CD4-positive, alpha-beta T cell treated with Interleukin-1 beta for 1 hour (primary cell): ENCODE measurements at places on chromosomes 1 and 21.
A peak's percentile ranks its signal among the peaks of the same experiment; 100 is the strongest.

DNA sequence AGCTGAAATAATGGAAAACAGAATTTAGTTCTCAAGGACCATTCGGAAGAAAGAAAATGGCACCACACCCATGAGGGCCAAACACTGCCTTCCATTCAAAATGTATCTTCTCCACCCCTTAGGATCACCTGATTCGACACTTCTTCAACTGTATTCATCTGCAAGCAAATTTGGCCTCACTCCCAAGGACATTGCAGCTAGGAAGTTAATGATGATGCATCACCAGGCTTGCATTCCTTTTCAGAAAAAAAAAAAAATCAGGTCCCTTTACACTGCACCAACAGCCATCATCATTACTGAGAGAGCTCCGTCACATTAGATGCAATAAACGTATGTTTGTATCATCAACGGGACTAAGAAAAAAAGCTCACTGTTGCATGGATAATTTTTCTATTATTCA lies 368.3 kb downstream of the PCP4 start:
- DNase-seq: no peak

GRCh38 chr1:25504706-25505595 lies 38.5 kb upstream of the LDLRAP1 start:
- DNase-seq: no peak

DNA sequence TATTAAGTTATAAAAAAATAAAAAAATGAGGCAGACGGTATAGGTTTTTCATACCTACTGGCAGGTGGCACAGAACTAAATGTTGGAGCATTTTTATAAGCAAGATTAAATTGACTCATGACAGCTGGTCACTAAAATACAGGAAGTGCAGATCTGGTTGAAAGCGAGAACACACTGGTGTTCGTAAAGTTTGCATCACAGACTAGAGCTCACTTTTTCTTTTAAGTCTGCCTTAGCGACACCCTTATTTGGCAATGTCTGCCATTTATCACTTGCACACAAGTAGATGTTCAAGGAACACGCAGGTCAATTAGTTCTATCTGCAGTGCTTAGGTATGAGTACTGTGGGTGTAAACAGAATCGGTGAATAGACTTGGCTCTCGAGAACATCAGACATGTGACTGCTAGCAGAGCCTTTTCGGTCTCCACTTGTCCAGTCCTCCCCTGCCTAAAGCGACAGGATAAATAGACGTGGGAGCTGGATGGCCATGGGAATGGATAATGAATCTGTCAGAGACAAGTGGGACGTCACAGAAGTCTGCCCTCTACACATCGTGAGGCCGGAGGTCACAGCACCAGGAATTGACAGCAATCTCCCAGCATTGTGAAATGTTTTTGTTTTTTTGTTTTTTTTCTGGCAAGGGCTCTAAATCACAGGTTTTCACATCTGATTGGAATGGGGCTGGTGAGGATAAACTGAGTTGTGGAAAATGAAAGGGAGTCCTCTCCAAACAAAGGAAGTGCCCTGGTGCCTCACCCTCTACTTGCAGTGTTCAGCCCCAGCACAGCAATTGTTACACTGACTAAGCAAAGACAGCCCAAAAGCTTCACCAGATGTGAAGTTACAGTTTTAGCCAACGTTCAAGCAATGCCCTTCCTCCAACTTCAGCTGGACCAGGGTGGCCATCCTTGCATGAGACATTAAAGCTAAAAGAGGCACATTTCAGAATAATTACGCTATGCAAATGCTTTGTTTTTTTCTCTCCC lies 248.9 kb downstream of the NTNG1 start:
- no peak for DNase-seq

- no peak for DNase-seq
Measured at GRCh38 chr1:232634096-232634495, 4.2 kb upstream of the SIPA1L2 start.

DNA sequence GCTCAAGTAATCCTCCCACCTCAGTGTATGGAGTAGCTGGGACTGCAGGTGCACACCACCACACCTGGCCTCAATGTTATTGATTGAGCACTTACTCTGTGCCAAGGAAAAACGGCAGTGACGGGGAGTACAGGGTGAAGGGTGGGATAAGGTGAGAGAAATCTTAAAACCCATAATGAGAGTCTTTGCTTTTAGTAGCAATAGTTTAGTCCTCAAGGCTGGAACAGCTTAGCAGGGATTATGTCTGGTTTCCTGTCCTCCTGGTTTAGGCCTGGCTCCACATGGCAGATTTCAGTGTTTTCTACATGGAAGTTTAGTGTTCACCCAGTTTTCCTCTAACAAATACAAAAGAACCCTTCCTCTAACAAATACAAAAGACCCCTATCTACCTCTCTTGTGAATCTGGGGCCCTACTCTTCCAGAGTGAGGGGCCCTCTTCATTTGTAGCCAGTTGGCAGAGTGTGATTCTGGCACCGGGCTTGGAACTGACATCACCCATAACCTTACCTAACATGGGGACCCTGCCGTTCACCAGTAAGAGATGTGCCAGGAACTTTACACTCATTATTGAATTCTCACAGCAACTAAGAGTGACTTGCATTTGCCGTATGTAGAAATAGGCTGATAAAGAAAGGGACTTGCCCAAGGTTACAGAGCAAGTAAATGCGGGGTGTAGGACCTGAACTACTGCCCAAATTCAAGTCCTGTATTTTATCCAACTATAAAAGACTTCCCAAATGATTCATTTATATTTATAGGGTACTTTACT lies 6.9 kb downstream of the ZNF691 start:
- no peak for DNase-seq

- no peak for DNase-seq
Measured at GRCh38 chr1:239432255-239432654, 45.9 kb downstream of the CHRM3 start.

DNA sequence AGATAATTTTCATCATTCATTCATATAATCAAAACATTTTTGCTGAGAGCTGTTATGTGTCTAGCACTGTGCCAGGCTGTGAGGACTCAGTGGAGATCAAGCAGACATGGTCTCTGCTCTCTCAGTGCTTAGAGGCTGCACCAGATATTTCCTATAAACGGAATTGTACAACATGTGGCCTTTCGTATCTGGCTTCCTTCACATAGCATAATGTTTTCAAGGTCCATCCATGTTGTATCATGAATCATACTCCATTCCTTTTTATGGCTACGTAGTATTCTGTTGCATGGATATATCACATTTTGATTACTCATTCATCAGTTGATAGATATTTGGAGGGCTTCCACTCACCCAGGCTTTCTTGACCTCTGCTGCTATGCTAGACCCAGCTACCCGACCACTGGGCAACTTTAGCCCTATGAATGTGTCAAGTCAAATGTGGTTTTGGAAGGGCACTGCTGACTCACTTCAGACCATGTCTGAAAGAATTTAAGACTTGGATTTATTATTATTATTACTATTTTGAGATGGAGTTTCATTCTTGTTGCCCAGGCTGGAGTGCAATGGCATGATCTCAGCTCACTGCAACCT lies 18.5 kb downstream of the NCF2 start:
- DNase-seq: no peak

DNA sequence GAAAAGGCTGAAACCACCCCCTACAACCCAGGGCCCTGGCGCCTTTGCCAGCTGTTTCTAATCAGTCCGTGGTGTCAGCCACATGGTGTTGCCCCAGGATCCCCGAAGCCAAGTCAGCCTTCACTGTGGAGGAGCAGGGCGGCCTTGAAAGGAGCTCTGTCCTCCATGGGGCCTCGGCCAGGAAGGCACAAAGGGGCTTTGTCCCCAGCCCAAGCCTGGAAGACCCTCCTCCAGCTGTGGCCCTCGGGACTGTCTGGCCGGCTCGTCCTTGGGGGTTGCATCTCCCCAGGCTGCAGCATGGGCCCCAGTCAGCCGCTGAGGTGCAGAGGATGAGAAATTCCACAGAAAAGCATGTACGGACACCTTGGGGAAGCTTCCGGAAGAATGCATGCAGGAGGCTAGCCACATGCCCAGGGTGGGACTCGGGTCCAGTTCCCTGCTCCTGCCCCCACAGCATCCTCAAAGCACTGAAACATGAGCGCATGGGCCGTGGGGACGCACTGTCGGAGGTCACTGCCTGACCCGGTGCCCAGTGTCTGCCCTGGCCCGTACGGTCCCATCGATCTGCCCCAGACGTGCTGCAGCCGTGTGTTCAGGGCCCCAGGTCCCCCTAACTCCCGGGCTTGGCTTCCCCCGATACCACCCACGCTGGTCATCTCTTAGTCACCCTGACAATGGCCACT lies 38.6 kb upstream of the POFUT2 start:
- no peak for DNase-seq

DNA sequence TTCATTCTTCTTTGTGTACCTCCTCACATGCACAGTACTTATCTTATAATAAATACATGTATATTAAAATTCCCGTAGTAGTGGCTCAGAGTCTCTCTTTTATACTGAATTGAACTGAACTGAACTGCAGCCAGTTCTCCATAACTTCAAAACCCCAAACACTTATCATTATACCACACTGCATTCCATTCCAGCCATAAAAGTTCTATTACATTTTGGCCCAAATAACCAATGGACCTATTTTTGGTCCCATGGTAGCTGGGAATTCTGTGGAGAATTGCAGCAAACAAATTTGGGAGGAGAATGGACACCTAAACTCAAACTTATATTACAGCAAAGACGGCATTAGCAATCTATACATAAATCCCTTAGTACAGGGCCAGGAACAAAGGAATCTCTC lies 86.6 kb upstream of the C1orf87 start:
- no peak for DNase-seq

GRCh38 chr1:6779089-6779805 lies 6.0 kb upstream of the CAMTA1 start:
- DNase-seq: no peak

GRCh38 chr1:25725482-25725881 lies 74.5 kb upstream of the SELENON start:
- DNase-seq: no peak

GRCh38 chr21:41648591-41649031 lies 118.2 kb downstream of the RIPK4 start:
- no peak for DNase-seq

GRCh38 chr1:43968348-43968948 lies 1.4 kb upstream of the DPH2 start:
- DNase-seq: no peak

DNA sequence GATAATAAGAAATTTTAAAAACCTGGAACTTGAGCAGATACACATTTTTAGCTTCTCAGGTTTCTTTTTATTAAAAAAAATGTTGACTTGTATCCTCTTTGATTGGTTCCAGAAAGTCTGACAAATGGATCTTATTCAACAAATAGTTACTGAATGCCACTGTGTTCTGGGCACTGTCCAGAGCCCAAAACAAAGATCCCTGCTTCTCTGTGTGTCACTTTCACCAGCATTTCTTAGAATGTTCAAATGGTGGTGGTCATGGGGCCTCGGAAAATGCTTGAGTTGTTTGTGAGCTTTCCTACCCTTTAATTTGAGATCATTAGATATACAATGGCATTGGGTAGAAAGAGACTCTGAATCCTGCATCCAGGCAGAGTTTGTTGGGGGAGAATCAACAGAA lies 19.9 kb downstream of the ACTN2 start:
- no peak for DNase-seq

DNA sequence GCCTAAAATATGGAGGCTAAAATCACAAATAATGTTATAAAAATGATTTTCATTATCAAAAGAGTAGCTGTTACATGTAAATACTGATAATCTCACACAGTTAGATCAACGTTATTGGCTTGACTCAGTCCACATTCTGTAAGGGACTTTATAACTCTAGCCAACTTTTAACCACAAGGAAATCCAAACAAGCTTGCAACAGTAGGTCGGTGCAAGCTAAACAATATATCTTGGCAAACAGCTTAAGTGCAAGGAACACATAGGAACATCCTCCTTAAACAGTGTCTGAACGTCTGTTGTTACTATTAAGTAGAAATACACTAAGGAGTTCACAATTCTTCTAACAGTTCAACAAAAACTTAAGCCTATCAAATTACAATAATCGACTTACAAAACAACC lies 126.7 kb downstream of the EIF4G3 start:
- no peak for DNase-seq

- no peak for DNase-seq
Measured at GRCh38 chr1:117646956-117647355, 41.1 kb downstream of the TENT5C start.

- no peak for DNase-seq
Measured at GRCh38 chr1:75720820-75721219, 3.7 kb upstream of the ACADM start.

DNA sequence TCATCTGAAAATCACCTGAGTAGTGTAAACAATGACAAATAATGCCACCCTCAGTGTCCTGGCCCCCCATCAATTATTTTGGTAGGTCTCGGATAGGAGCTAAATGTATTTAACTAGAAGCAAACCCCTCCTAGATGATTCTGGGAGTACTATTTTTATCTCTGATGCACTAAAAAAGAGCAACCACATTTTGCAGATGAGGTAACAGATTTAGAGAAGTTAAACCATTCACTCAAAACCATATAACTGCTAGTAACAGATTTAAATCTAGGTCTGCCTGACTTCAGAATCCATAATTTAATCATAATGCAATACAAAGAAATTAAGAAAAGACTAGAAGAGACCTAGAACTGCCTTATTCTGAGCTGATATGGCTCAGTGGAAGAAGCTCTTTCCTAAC lies 17.3 kb upstream of the PTCH2 start:
- DNase-seq: no peak

DNA sequence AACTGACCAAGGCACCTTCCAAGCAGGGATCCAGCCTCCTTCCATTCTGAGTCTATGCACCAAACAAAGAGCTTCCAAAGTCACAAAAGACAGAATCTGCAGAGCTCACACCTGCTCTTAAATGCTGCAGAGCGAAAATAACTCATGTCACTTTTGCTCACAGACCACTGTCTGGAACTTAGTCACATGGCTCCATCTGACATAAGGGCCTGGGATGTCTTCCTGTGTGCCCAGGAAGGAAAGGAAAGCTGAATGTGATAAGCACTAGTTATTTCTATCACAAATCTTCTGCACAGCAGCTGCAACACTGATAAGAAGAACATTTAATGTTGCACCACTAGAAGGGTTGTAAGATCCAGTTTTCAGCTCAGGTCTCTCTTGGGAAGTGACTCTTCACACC lies 39.5 kb upstream of the SGIP1 start:
- no peak for DNase-seq

GRCh38 chr1:64511044-64511443 lies 41.1 kb downstream of the CACHD1 start:
- DNase-seq: no peak

DNA sequence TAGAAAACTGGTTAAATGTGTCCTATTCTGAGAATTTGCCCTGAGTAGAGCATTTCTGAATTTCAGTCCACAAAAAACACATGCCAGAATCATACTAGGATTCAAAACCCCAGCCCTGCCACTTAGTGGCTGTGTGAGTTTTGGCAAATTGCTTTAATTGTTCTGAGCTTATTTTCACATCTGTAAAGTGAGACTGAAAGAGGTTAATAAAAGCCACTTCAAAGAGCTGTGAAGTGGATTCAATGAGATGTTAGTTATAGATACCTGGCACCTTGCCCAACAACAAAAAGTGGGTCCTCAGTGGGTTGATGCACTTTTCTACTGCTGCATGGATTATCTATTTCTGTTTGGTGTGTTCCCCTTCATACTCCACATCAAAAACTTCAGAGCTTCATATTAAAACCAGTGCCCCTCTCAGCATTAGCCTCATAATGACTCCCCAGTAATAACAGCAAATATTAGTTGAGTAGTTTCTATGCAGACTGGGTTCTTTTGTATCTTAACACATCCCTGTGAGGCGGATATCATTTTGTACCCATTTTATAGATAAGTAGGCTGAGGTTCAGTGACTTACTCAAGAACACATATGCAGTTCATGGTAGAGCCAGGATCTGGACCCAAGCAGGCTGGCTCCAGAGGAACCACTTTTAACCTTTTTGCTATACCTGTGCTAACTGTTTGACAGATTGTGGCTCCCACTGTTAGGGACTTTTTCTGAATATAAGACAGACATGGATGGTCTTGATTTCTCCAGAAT lies 14.2 kb upstream of the ADORA3 start:
- peak; percentile 55 for DNase-seq

GRCh38 chr1:82388679-82389078 lies 587.9 kb downstream of the ADGRL2 start:
- DNase-seq: no peak
